AG04449 (cell line): ENCODE measurements at places on chromosomes 3 and 15.

DNA sequence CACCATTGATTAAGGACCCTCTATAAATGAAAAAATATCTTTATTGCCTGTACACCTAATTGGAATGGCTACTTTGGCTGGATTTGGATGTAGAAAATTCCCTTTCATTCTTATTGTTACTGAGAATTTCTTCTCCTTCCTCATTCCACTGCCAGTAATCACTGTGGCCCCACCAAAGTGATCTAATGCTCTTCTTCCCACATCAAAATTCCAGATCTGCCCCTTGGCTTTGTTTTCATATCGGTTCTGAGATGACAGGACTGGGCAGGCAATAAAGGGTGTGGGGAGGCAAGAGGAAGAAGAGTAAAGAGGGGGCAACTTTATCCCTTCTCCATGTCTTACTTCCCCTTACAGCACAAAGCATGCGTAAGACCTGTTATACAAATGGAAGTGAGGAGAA, 2.1 kb downstream of the ANKUB1 start:
- no peak for DNase-seq

DNA sequence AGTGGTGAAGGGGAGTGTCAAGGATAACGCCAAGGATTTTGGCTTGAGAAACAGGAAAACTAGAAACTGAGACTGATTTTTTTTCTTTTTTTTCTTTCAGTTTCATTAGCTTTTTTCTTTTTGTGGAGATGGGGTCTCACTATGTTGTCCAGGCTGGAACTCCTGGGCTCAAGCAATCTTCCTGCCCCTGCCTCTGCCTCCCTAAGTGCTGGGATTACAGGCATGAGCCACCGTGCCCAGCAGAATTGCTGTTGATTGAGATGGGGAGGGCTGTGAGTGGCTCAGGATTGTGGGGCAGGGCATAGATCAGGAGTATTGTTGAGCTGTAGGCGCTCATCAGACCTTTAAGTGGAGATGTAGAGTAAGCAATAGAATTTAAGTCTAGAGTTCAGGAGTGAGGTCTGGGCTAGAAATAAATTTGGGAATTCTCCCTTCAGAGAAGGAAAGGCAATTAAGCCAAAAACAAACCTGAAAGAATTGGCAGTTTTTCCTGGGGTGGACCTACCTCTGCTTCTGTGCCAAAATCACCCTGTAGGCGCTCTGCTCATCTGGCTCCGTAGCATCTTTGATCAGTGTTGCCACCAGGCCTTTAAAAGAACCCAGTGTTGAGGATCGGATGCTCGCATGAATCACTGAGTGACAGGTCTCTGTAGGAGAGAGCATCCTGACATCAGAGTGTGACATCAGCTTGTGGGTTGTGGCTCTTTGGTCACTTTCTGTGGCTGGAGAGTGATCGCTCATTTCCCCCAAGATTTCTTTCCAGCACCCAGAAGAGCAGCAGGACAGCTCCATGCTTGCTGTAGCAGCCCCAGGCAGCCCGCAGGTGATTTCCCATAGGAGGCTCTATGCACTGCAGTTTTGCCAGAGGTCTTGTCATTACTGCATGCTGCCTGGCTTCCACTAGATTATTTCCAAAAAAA, 15.8 kb downstream of the ABHD17C start:
- DNase-seq = no peak

GRCh38 chr3:34948517-34948916, 690.8 kb upstream of the ARPP21 start:
- no peak for DNase-seq

DNA sequence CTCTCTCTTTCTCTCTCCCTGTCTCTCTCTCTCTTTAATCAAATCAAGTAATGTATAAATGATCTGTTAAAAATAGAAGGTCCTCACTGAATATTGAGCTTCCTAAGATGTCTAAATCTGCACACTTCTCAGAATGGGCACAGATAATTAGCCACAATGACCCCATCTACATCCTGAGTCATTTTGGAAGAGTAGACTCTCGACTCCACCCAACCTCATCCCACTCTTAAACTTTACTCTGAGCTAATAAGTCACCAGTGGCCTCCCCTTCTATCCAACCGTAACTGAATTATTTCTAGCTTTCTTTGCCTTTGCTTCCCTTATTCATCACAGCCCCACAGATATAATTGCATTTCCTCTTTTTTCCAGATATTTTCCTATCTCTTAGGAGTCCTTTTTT, 326.5 kb upstream of the ZNF717 start:
- no peak for DNase-seq

DNA sequence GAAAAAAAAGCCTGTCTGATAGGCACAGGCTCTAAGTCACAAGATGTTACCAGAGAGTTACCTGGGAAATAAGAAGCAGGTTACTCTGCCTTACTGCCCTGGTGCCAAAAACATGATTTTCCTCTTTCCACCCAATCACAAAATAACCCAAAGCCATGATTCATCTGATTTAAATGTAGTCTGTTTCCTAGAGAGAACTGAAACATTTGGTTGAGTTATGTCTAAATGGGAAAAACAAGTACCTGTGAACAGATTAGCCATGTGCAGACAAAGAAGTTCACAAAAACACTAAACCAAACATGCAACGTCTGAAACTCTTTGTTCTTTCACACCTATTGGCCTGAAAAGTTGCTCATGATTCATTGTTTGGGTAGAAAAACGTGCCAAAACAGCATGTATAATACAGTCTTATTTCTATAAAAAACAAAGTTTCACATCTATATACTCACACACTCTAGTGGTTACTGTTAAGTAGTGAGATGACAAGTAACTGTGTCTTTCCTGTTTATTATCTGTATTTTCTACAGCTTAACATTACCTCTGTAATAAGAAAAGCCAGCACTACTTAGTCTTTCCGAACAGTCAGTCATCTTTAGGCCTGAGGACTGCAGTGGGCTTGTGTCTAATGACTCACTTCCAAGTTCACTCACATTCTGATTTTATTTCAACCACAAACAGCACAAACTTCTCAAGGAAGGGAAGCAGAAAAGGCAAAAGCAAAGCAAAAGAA, 30.2 kb downstream of the FAM174B start:
- no peak for DNase-seq

DNA sequence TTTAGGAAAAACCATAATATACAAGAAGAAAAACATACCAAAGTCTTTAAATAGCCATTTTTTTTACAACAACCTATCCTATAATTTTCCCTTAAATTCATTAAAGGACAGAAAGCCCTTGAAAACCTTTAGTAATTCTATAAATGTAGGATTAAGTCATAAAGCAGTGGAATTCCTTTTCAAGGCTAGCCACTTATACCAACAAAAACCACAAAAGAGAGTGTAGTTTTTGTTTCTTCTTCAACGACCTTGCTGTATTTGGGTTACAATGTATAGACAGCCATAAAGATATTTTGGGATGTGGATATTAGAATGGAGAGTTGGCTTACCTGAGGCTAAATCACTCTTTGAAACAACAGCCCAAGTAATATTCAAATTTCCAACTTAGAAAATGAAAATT, 296.6 kb upstream of the CDIN1 start:
- DNase-seq = no peak

- no peak for DNase-seq
Measured at GRCh38 chr3:124091716-124092115, 99.8 kb upstream of the ROPN1 start.

DNA sequence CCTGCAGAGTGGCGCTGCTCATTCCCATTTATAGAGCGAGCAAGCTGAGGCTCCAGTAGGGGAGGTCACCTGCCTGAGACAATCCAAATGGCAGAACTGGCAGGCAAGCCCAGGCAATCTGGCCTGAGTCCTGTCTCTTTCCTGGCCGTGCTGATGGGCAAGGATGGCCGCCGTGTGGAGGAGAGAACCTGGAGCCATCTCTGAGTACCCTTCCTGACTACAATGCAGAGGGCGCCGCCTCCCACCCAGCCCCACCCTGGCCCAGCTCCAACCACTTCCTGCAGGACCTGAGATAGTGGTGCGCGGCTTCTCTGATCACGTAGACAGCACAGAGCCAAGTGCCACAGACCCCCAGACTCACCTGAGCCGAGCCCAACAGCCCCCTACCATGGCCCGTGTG, 7.0 kb downstream of the TLR9 start:
- no peak for DNase-seq

GRCh38 chr3:82163907-82164520, 402.6 kb upstream of the GBE1 start:
- no peak for DNase-seq

DNA sequence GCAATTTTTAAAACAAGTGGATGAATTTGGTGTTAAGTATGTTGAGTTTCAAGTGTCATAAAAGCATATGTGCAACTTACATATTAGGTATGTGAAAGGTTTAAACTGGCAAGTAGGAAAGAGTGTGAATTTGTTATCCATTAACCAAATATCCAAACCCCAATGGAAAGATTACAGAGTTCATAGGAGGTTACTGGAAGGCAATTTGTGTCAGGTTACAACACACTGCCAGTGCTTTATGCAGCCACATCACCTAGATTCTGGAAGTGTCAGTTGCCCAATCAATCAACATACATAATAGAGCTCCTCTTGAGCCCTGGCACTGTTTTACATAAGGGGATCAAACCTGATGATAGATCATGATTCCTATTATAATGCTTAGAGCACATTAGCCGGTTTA, 261.0 kb downstream of the ROBO1 start:
- no peak for DNase-seq

GRCh38 chr3:124125315-124125714, 133.4 kb upstream of the ROPN1 start:
- DNase-seq = no peak

DNA sequence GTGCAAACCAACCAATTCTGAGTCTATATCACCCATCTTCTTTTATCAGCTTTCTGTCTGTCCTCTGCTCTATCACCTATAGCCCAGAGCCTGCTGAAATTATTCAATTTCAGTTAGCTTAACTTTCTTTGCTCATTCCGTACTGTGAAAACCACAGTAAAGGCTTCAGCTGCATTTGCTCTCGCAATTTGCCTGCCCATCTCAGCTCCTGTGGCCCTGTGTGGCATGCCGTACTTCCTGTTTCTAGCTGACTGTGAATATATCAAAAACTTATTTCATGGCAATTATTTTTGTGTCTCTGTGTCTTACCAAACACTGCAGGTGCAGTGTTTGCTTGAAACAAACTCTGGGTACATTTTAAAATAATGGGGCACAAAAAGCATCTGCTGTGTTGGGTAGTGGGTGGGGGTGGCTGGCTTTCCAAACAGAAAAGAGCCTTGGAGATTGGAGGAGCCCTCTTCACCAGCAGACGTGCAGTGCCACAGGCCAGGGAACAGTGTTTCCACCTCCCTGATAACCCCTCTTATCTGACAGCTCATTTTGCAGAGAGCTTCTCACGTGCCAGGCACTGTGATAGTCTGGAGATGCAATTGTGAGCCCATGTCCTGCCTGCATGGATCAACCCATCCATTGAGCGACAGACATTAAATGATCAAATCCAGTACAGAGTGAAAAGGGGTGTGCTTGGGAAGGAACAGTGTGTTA, 45.2 kb downstream of the GASK1A start:
- DNase-seq = no peak

GRCh38 chr3:173938159-173938558, 540.6 kb downstream of the NLGN1 start:
- DNase-seq = no peak

GRCh38 chr15:25796395-25796794, 66.7 kb downstream of the ATP10A start:
- DNase-seq = no peak

DNA sequence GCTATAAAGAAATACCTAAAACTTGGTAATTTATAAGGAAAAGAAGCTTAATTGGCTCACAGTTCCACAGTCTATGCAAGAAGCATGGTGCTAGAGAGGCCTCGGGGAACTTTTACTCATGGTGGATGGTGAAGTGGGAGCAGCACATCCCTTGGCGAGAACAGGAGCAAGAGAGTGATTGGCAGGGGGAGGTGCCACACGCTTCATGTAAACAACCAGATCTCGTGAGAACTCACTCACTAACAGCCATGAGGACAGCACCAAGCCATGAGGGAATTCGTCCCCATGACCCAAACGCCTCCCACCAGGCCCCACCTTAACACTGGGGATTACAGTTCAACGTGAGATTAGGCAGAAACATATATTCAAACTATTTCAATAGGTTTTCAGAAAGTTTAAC, 28.0 kb downstream of the GABRB3 start:
- no peak for DNase-seq

- no peak for DNase-seq
Measured at GRCh38 chr15:52511084-52511483, 17.6 kb downstream of the MYO5A start.

- DNase-seq = no peak
Measured at GRCh38 chr3:126886217-126886616, 96.7 kb upstream of the PLXNA1 start.

- DNase-seq = no peak
Measured at GRCh38 chr15:33094336-33094735, 100.2 kb downstream of the FMN1 start.

GRCh38 chr3:61725851-61726333, 164.5 kb downstream of the PTPRG start:
- peak; percentile 9 for DNase-seq

DNA sequence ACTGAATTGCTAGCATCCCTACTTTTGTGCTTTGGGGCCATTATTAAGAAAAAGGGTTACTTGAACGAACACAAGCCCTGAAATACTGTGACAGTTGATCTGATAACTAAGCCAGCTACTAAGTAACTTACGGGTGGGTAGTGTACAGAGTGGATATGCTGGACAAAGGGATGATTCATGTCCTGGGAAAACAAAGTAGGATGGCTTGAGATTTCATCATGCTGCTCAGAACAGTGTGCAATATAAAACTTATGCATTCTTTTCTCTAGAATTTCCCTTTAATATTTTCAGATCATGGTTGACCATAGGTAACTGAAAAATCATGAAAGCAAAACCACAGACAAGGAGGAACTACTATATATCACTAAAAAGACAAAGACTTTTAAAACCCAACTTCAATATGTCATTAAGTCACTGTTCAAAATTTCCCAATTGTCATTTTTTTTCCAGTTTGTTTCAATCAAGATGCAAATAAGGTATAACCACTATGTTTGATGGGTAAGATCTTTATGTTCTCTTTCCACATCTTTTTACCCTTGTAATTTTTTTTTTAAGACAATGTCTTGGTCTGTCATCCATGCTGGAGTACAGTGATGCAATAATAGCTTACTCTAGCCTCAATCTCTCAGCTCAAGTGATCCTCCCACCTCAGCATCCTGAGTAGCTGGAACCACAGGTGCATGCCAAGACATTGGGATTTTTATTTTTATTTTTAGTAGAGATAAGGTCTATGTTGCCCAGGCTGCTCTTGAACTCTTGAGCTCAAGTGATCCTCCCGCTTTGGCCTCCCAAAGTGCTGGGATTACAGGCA, 67.7 kb downstream of the IFT80 start:
- DNase-seq = peak; percentile 69

GRCh38 chr15:48806151-48806550, 4.7 kb downstream of the CEP152 start:
- DNase-seq = no peak

GRCh38 chr3:176469694-176470205, 727.5 kb downstream of the TBL1XR1 start:
- DNase-seq = peak; percentile 9

GRCh38 chr3:196537319-196537984, 22.3 kb upstream of the SMCO1 start:
- no peak for DNase-seq

GRCh38 chr15:61133361-61133760, 95.7 kb downstream of the RORA start:
- DNase-seq = no peak

- DNase-seq = no peak
Measured at GRCh38 chr15:90266485-90266884, 1.0 kb downstream of the NGRN start.
